ENCODE measurements at places on chromosomes 3 and 15. TPM values are rescaled to one million over a fixed set of nuclear protein-coding genes. Genes with fewer than 3 reads are reported as not detected.
A peak's percentile ranks its signal among the peaks of the same experiment; 100 is the strongest.

DNA sequence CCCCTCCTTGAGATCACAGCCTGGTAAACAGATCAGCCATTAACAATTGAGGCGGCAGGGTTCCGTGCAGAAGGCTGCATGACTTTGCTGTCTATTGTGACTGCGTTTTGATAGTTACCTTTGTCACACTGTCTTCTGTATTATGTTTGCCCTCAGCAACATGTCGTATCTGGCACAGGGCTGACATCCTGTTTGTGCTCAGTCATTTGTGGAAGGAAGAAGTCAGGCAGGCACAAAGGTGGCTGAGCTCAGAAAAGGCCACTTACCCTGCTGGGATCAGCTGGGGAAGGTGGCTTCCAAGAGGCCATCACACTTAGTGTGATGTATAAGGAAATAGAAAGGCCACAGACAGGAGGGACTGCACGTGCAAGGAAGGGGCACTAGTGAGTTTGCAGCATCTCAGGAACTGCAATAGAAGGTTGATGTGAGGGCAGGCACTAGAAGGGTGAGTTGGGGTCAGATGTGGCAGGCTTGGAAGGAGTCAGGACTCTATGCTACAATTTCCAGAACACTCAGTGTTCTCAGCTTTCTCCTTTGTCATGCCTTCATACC, 13.4 kb downstream of the PML start:
- DNase-seq: no peak

Gene DNAH1
- total RNA-seq: 3.1 TPM

GRCh38 chr15:93033434-93034045, 55.5 kb downstream of the RGMA start:
- DNase-seq: no peak

DNA sequence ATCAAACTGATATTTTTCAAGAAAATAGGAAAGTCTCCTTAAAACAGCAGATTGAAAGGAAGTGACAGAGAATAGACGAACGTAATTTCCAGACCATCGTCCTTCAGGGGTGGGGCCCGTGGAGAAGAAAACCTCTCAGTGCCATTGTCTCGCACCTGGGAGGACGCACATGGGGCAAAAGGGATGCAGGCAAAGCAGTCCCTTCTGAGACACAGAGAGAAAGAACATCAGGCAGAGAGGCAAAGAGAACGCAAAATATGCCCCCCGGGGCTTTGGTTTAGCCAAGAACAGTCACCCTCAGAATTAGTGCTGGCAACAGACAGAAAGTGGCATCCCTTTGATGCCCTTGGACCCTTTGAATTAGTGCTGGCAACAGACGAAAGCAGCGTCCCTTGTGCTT, 37.0 kb downstream of the MUC20 start:
- DNase-seq: no peak

Gene PDIA3
- 217 TPM for total RNA-seq

Gene COL6A5
- total RNA-seq: under 0.01 TPM

- no peak for DNase-seq
Observed at GRCh38 chr15:86942285-86942684, 862.6 kb downstream of the AGBL1 start.

Gene TLR9
- not detected for total RNA-seq

DNA sequence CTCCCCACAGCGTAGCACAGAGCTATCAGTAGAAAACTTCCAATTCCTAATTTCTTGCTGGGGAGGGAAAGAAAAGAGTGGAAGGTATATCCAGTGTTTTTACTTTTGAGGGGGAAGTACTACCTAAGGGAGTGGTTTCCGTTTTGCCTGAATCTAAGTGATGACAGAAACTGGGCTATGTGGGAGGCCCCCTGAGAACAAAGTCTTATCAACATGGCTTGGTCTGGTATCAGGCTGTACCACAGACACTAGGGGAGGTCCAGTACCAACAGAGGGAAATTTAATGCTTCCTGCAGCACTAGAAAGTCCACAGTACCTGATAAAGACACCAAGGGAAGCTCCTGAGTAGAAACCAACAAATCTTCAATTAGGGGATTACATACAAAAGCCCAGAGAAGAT, 199.2 kb downstream of the IL5RA start:
- DNase-seq: no peak

DNA sequence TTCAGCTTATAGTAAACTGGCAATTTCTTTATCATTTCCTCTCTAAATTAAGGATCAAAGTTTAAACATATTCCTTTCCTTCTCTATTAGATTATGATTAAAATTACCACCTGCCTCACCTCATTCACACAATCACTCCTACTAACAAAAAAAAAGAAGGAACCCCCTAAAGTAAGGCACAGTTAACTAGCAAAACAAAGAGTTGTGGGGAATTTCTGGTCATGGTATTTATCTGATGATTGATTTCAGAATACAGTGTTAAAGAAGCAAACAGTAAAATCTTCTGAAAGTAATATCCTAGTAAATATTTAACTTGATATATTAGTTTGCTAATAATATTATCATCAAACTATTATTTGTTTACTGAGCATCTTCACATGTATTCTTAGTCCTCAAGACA, 8.8 kb downstream of the GBE1 start:
- DNase-seq: no peak

Gene CCR1
- not detected for total RNA-seq

- DNase-seq: no peak
Observed at GRCh38 chr15:90585863-90586262, 56.1 kb downstream of the CRTC3 start.

- no peak for DNase-seq
Observed at GRCh38 chr3:24538891-24539290, 44.2 kb upstream of the THRB start.

Gene ADGRG7
- total RNA-seq: not detected

- DNase-seq: peak; percentile 89
Observed at GRCh38 chr15:100704281-100705055, 102.1 kb downstream of the ASB7 start.

Gene LYZL4
- not detected for total RNA-seq

Gene RAD54L2
- total RNA-seq: 10.8 TPM

DNA sequence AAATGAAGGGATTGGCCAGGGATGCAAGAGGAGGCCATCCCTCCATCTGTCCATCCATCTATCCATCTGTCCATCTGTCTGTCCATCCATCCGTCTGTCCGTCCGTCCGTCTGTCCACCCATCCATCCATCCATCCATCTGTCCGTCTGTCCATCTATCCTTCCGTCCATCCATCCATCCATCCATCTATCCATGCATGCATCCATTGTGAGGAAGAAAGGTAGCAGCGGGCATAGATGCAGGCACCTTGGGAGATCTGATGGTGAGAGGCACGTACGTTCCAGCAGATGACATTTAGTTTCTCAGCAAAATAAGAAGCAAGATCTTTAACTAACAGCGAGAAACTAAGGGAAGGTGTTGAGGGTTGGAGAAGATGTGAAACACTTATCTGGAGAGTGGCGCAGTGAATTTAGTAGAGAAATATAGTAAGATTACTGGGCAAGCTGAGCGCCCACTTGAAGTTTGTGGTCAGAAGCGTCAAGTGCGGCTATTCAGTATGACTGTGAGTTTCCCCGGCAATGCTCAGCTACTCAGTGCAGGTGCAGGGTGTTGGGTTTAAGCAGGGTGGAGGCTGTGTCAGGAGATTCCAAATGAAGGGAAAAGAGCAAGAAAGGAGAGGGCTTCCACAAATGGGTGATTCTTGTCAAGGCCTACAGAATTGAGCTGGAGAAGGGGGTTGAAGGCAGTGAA, 22.4 kb upstream of the SRP14 start:
- no peak for DNase-seq

- DNase-seq: no peak
Observed at GRCh38 chr3:9169956-9170850, 79.2 kb downstream of the SRGAP3 start.

DNA sequence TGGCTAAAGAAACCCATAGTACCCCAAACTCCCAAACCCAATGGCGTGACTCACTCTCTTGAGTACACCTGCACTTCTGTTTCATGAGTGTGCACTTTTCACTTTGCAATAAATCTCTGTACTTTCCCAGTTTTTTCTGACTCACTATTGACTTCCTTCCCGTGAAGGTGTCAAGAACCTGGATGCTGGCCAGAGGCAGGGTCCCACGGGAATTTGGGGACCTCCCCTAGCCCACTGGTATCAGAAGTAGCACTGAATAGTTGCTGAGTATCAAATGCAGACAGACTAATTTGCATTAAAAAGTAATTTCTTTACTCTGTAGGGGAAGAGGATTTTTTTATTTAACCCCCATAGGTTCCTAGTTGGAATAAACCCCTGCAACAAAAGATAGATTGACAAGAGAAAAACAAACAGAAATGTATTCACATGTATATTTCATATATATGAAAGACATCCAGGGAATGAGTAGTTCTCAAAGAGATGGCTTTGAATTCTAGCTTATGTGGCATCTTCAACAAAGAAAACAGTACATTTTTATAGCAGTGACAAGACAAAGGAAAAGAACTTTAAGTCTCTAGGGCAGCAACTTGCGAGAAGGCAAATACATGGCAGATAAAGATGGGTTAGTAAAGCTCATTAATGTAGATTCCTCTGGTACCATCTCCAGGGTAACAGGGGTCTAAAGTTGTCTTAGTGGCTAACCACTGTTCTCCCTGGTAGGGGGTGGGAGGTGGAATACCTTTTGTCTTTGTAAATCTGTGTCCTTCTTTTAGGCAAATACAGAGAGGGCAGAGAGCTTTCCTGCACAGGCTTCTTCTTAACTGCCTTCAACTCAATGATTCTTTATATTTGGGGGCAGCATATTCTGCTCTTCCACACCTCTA, 385.5 kb upstream of the PDZRN3 start:
- DNase-seq: no peak

DNA sequence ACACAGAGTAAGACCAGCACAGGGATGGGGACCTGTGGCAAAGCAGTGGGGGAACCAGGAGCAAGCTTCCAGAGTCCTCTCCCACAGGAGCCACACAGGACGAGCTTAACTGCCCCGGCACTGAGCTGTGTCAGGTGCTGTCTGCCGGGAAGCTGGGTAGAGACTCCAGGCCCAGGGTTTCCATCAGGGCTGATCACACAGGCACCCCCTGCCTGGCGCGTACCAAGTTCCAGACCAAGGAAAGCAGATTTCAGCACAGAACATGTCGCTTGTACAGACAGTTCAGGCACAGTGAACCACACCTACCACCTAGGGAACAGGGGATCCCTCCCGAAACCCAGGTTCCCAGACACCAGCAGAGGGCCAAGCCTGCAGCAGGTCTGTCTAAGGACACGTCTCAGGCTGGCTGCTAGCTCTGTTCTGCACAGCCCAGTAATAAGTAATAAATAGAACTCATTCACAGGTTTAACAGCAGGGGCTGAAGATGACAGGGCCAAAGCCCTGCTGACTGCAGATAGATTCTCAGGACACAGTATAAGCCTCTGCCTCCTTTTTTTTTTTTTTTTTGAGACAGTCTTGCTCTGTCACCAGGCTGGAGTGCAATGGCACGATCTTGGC, 30.2 kb upstream of the OCA2 start:
- no peak for DNase-seq

DNA sequence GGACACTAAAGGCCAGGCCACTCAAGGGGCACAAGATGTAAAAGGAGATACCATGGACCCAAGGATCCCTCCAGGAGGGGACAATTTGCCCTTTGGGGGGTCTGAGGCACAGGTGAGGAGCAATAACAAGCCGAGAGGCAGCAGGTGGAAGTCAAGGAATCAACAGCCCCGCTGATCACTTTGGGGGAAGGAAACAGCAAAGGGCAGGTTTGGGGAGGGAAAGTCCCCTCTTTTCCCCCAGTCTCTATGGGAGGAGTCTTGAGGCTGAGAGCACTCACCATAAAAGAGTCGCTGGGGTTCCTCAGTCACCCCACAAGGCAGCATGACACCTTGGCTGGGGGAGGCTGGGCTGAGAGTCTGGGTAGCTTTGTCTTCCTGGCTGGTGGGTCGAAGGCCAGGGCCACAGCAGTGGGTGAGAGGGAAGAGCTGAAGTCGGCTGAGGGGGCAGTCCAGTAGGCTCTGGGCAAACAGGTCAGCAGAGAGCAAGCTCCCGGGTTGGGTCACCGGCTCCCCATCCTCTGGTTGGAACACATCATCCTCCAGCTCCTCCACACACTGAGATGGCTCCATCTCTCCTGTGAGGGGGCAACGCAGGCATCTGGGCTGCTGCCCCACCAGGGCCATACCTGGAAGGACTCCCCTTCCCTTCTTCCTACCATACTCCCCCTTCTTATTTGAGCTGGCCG, 3.0 kb downstream of the BMF start:
- DNase-seq: no peak

DNA sequence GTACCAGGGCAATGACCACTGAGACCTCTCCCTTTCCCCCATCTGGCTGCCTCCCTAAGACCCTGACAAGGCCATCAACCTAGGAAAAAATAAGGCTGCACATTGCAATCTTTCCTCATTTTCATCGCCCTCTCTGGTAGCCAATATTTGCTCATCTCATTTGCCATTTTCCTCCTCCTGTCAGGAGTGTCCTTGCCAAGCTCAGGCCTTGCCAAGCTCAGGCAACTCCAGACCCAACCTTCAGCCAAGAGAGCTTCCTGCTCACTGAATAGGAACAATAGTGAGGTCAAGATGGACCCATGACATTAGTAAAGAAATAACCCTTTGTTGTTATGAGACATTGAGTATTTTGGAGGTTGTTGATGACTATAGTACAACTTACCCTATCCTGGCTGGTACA, 380.3 kb downstream of the RSL24D1 start:
- DNase-seq: no peak

DNA sequence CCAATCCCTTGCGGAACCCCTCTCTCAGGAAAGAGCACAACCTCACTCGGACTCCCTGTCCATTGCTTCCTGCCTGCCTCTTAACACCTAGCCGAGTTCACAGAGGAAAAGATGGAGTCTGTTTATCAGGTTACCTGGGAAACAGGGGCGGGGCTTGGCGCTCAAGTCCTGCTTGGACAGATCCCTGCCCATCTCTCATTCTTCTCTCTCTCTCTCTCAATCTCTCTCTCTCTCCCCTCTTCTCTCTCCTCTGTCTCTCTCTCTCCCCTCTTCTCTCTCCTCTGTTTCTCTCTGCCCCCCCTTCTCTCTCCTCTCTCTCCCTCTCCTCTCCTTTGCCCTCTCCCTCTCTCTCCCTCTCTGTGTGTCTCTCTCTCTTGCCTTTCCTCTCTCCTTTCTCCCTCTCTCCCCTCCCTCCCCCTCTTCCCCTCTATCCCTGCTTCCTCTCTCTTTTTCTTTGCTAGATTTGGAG, at the start of gene EFHB:
Gene EFHB, minus strand, starts transcription at position 120 of the 469 bp plus-strand sequence. CDS start 199 bp downstream, outside the sequence.
- peak; percentile 30 for DNase-seq

- DNase-seq: no peak
Observed at GRCh38 chr3:114550165-114550564, 256.3 kb downstream of the TIGIT start.

DNA sequence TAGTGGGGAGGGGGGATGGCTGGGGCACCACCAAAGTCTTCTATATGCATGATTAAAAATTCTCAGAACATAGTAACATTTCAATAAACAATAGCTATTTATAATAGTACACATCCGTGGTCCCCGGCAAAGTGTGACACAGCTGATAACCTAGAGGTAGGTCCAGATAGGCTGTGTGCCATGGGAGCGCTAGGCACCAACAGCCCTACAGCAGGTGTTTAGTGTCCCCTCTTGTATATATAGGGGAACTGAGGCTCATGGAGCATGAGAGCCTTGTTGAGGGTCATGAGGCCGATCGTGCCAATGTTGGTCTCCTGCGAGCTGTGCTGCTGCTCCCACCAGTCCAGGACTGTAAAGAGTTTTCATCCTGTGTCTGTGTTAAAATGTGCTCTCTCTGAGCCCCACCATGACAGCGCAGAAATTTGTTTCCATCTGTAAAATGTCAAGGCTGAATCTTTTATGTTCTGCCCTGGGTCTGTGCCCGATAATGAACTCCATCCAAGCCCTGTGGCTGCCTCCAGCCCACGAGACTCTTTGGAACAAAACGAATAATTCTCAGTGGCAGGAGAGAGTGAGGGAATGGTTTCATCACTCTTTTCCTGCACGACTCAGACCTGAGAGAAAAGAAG, 14.5 kb downstream of the TMEM158 start:
- no peak for DNase-seq

Gene TM4SF1
- total RNA-seq: 154 TPM

Gene REC114
- total RNA-seq: not detected
